ENCODE measurements at places on chromosomes 6 and 20.
A peak's percentile ranks its signal among the peaks of the same experiment; 100 is the strongest.

- no peak for DNase-seq
These were observed 64.9 kb upstream of the UTRN start for GRCh38 chr6:144220031-144220790.

DNA sequence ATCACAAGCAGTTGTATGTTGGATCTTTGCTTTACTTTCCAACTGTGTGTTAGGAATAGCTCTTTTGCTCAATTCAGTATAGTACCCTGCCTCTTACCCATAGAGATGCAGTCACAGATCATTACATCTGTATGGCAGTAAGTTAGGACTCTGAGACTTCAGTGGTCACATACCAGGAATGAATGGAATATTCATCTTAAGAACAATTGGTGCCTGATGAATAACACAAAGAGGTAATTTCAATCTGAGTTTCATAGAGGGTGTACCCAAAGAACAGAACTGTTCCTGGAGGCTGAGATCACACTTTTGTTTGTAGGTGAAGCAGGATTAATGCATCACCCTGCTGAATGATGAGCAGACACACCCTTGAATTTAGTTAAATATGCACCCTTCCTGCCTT, 28.7 kb upstream of the KIF13A start:
- DNase-seq = no peak

DNA sequence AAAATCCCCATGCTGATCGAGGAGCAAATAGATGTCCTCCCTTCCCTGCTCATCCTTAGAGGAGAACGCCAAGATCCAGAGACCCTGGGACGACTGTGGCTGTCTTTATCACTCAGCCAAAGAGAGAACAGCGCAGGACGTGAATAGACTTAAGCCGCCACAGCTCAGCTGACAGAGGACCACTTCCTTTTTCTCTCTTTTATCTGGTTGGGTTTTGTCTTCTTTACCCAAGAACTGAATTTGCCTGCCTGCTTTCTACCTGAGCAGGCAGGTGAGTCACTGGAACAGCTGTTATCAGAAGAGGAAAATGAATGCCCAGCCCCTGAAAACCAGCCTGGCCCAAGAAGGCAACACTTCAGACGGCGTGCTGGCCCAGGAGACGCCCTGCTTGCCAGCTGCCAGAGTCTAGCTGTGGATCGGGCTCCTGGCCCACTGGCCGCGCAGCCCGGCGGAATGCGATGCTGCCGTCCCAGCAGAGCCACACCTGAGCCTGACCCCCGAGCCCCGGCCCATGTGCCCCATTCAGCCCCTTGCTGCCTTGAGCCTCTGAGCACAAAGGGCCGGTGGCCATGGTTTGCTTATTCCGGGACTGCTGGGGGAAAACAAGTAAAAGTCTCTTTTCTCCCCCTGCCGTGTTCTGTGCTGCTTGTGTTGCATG, 82.1 kb downstream of the TCP11 start:
- DNase-seq = no peak

- peak; percentile 31 for DNase-seq
These were observed 174.1 kb downstream of the BMP7 start for GRCh38 chr20:57092112-57092899.

DNA sequence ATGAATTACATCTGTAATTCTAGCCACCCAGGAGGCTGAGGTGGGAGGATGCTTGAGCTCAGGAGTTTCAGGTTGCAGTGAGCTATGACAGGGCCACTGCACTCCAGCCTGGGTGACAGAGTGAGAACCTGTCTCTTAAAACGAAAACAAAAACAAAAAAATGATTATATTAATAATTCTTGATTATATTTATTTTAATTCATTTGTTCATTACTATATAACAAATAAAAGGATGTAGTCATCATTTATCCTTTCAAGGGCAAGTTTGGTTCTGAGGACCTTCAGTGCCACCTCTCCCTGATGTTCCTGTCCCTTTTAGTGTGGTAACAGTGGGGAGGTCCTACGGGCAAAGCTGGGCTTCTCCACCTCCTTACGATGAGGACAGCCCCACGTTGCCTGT, 167.1 kb upstream of the SCGN start:
- DNase-seq = no peak

- DNase-seq = peak; percentile 10
These were observed 860.4 kb downstream of the EPHA7 start for GRCh38 chr6:92559003-92559402.

GRCh38 chr6:19880066-19880465, 42.9 kb downstream of the ID4 start:
- DNase-seq = no peak

DNA sequence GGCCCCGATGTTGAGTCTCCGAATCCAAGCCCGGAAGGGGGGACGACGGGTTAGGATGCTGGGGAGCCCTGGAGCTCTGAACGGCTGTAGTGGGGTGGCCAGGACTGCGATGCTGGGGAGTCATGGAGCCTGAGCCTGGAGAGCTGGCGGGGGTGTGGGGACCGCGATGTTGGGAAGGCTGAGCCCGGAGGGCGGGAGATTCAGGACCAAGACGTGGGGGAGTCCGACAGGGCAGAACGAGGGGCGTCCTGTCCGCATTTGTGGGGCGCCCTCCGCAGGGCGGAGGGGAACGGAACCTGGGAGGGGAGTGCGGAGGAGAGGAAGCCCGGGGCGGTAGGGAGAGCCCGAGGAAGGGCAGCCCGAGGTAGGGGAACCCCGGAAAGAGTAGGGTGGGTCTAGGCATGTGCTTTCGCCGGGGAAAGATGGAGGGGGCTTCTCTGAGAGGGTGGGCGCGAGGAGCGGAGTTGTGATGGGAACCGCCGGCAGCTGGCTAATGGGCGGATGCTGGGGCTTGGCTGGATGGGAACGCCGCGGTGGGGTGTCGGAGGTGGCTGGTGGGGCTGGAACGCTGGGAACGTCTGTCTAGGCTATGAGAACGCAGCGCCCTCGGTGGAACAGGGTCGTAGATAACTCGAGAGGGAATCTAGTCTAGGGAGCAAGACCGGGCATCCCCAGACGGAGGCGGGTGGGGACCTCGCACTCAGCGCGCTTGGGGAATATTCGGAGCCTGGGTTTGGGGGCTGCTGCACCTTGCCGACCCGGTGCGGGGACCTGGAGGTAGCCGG, 684 bp downstream of the PAQR8 start:
- no peak for DNase-seq

DNA sequence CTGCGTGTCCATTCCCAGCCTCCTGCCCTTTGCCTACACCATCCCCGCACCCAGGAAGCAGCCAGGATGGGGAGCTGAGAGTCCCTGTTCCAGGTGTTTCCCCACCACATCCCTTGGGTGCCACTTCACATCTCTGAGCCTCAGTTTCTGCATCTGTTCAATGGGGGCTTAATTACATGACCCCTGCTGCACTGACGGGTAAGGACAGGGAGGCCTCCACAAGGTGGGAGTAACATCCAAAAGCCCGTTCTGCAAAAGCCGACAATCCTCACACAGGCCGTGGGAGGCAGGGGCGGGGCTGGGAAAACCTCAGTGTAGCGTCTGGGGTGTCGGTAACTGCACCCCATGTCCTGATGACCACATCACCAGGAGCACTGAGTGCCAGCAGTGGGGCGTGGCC, 41.3 kb downstream of the GRM4 start:
- no peak for DNase-seq

- DNase-seq = no peak
These were observed 18.8 kb upstream of the OLIG3 start for GRCh38 chr6:137512757-137513605.

DNA sequence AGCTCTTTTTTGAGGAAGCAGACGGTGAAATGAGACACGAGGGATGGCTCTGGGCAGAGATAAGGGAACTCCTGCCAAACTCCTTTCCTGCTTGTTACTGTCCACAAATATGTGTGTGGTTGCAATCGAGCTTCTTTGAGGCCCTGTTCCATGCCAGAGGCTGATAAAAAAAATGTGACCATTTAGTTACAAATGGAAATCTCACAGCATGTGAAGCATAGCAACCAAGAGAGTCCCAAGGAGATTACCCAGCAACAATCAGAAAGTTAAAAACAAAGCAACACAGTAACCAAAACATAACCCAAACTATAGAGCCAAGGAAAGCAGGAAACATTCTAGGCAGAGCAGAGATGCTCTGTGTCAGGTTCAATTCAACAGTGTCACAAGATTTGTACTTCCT, 35.4 kb upstream of the HMGN3 start:
- DNase-seq = peak; percentile 52

GRCh38 chr20:32479012-32479411, 106.1 kb downstream of the NOL4L start:
- no peak for DNase-seq

DNA sequence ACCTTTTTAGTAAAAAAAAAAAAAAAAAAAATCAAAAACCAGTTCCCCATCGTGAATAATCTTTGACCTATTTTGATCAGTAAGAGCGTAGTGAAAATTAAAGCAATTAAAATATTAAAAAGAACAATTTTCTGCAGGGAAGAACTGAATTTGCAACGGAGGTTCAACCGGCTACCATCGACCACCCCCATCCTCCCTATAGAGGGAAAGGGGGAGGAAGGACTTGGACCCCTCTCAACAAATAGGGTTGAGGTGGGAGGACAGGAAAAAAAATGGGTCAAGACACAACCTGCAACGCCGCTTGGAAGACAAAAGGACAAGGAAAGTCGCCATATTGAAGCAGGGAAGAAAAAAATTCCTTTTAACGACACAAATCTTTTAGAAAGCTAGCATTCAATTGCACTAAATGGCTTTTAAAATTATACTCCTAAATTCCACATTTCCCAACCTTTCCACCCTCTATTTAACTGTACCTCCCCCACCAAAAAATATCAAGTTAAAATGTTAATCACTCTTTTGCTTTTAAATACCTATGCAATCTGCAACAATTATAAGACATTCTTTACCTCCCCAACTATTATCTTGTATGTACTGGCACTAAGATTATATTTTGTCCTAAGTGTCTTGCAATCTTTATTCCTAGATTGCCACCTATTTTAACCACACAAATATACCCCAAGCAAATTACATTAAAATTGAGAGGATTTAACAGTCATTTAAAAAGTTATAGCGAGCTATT, 1.7 kb downstream of the PPP1R10 start:
- DNase-seq = peak; percentile 96

- peak; percentile 10 for DNase-seq
These were observed 59.7 kb downstream of the GRIK2 start for GRCh38 chr6:101453221-101453620.

DNA sequence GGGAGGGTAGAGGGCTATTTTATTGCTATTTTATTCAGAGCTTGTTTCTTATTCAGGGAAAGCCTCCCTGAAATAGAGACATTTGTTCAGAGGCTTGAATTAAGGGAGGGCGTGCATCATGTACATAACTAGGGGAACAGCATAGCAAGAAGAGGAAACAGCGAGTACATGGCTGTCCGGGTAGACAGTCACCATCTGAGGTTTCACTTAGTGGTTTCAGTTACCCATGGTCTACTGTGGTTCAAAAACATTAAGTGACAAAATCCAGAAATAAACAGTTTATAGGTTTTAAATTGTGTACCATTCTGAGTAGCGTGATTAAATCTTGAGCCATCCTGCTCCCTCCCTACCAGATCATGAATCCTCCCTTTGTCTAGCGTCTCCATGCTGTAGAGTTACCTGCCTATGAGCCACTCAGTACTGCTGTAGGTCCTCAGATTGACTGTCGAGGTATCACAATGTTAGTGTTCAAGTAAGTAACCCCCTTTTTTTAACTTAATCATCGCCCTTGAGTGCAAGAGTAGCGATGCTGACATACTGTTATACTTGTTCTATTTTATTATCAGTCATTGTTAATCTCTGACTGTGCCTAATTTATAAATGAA, 791.5 kb downstream of the TFAP2A start:
- DNase-seq = no peak

GRCh38 chr20:478949-479429, 16.7 kb upstream of the TBC1D20 start:
- DNase-seq = peak; percentile 71

DNA sequence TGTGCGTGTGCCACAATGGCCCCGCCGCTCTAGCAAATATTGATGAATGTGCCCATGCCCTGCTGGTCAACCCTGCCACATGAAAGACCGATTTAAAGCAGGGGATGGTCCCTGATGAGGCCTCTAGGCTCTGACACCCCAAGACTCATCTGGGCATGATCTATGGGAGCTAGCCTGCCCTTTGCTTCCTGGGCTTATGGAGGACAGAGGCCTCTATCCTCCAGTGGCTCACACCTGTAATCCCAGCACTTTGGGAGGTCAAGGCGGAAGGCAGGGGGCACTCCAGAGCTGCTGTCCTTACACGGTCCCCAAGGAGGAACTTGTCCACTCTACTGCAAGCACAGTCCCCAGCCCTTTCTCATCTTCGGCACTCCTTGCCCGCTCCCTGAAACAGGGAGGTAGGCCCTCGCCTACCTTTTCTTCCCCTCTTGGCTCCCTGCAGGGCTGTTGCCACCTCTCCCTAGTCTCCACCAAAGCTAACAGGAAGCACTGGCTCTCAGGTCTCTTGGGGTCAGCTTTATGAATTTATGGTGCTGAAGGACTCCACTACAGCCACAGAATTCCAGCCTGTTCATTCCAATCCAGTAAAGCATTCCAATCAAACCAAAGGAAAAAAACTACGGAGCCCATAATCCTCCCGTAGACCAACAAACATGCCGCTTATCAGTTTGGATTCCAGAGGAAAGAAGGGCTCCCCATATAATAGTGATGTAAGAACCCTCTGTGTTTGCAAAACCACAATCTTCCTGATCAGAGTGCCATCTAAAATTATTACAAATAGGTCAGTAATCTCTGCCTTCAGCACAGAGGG, 48.7 kb upstream of the FOXQ1 start:
- peak; percentile 90 for DNase-seq

GRCh38 chr20:42099101-42099500, 480.9 kb upstream of the CHD6 start:
- no peak for DNase-seq

- DNase-seq = peak; percentile 8
These were observed 973 bp downstream of the TRIM38 start for GRCh38 chr6:25963426-25964123.

DNA sequence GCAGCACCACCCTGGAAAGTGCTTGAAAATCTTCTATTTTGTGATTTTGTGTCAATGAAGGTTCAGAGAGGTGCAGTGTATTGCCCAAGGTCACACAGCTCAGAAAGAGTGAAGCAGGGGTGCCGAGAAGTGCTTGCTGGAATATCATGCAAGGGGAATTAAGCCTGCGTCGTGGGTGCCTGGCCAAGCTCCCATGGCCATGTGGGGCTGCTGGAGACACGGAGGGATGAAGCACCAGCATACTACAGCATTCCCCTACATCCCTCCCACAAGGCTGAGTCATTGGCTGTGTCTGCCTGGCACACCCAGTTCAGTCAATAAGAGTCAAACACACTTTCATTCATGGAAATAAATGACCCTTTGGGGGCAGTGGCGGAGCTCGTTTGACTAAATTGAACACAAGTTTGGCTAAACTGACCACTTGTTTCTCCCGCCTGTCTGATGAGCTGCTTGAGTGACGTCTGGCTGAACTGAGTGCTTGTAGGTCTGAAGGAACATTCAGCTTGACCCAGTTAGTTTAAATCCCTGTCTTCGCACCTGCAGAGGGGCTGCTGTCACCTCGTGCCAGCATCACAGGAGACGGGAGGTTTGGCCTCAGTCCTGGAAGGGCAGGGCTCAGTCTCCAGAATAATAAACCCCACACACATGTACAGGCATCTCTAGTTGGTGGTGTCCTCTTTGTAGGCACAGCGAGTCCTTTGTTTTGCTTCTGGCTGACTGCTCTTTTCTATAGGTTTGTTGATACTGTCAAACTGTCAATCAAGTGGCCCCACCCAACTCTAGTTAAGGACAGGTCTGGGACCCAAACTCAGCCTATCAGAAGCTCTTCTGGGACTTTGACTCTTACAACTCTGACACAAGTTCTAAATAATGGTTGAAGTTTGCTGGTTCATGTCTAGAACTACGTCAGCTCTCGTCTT, 8.4 kb upstream of the TGM2 start:
- DNase-seq = peak; percentile 87

Data from fibroblast of skin of abdomen (primary cell).